Activated CD8-positive, alpha-beta memory T cell treated with anti-CD3 and anti-CD28 coated beads for 48 hours (primary cell): ENCODE measurements at places on chromosomes 3 and 15.

GRCh38 chr3:103614719-103615118 is 1179.9 kb downstream of the ZPLD1 start:
- no peak for DNase-seq

DNA sequence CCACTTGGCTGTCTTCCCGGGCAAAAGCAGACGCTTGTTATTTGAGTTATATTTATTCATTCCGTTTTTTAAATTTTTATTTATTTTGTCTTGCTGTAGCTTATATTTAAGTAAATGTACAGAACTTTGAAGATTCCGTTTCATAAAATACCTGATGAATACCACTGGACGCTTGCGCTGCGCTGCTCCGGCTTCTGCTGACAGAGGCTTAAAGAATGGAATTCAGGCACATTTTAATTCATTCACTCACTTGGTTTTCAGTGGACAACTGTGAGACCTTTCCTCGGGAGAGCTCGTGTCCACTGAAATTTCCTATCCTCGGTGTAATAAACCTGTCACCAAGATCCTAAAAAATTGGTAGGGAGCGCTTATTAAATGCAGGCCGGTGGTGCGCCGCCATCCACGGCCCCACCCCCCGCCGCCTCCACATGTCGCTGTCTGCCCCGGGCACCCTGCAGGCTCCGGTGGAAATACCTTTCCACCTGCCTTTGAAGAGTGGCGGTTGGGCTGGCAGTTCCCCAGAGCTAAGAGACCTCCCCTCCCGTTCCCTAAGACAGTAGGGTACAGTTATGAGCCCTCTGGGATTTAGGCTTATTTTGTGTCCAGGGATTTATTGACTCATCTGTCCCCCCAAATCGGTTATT is 62.5 kb upstream of the UBE2E1 start:
- no peak for DNase-seq

- no peak for DNase-seq
Observed at GRCh38 chr3:19331931-19332330, 183.6 kb downstream of the KCNH8 start.

GRCh38 chr3:10367506-10367905 is 46.6 kb upstream of the SEC13 start:
- no peak for DNase-seq

- DNase-seq: no peak
Observed at GRCh38 chr3:128854475-128854874, 24.9 kb upstream of the ACAD9 start.

- no peak for DNase-seq
Observed at GRCh38 chr3:159763602-159764489, 224.8 kb upstream of the IL12A start.

DNA sequence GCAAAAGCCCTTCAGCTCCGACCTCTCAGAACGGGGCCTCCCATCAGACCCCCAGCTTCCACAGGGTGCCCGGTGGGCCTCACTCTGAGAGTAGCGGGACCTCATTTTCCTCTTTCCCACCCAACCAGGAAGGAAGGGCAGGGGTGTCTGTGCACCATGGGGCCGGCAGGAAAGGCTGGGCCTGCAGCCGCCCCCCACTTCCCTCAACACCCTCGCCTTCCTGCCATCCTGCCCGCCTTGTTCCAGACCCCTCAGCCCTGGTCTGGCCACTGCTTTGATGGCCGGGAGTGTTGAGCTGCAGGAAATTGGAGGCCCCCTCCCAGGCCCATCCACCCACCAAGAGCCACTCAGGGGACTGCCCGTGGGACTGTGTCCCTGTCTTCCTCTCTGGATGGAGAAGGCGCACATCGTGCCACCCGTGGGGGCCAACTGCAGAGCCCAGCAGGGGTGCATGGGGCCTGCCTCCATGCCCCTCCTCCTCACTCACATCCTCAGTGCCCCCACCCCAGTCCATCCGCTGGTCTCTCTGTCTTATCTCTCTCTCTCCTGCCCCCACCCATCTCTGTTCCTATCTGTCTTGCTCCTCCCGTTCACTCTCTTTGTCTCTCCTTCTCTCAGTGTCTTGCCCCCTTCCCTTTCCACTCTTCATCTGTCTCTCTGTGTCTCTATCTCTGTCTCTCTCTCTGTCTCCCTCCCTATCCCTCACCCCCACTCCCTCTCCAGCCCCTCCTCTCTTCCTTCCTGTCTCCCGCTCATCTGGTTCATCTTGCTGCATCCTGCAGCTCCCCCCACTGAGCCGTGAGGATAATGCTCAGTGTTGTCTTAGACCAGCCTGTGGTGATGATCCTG is 1.8 kb upstream of the PLXND1 start:
- no peak for DNase-seq

- no peak for DNase-seq
Observed at GRCh38 chr3:143825513-143825912, 22.8 kb downstream of the SLC9A9 start.

DNA sequence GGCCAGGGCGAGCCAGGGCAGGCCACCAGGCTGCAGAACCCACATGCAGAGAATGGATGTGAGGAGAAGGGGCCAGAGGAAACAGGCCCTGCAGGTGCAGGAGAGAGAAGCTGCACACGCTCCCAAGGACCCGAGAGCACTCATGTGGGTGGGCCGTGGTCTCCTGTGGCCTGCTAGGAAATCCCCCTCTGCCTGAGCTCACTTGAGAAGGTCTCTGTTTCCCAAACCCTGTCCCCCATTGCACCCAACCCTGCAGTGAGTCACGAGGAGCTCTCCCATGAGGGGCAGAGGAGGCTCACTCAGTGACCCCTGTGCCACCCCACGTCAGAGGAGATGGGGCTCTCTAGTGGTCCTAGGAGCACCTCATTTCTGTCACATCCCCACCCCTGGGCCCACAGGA is 111.1 kb downstream of the KLF13 start:
- no peak for DNase-seq

DNA sequence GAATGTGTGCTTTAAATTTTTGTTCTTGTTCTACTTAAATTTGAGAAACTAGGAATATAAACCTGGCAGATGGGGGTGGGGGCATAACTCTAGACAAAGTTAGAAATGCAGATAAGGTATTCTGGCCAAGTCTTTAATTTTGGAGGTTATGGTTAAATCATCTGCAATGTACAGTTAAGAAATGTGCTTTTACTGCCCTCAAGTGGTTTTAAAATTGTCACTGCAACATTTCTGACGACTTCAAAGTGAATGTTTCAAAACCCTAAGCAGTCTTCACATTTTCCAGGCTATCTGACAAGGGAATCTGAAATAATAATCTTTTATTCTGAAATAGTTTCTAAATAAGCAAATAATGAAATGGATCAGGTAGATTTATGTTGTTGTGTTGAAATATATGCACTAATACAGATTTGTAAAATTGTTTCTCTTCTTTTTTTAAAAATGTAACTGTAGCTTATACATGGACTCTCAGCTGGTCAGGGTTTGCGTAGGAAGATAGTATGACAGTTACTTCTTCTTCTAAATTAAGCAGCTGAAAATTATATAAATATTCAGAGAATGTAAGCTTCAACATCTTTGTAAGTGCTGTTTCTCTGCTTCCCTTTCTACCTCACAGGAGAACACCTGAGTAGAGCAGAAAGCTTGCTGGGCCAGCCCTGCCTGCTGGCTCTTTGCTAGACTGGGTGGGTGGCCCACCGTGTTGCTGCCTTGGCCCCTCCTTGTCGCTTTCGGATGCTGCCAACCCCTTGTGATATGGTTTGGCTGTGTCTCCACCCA is 45.0 kb downstream of the SUCNR1 start:
- DNase-seq: no peak

- no peak for DNase-seq
Observed at GRCh38 chr15:80601256-80601655, 93.9 kb upstream of the ABHD17C start.

DNA sequence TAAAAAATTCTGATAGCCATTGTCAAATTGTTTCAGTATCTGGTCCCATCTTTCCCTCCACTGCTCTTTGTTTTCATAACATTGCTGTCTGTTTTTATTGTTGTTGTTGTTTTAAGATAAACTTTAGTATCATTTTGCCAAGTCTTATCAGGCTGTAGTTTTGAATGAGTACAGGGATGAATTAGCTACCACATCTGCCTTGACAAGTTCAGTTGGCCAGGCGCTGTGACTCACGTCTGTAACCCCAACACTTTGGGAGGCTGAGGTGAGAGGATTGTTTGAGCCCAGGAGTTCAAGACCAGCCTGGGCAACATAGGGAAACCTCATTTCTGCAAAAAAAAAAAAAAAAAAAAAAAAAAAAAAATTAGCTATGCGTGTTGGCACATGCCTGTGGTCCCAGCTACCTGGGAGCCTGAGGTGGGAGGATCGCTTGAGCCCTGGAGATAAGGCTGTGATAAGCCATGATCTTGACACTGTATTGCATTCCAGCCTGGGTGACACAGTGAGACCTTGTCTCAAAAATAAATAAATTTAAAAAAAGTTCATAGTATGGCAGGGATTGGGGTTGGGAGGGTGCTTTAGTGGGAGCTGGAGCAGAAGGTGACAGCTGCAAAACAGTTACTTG is 8.3 kb upstream of the ANKDD1A start:
- no peak for DNase-seq

DNA sequence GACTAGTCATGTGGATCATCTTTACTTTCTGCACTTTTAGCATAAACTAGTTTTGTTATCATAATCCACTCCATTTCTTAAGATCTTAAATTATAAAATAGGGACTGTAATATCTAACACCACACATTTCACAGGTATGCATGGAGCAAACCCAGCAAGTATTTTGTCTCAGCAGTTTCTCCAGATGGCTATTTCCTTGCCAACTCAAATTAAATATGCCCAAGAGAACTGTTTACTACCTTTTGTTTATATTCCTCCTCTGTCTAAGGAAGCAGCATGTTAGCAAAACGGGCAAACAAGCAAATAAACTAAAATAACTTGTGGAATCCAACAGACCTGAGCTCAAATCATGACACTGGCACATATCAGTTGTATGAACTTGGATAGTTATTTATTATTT is 379.8 kb downstream of the LSAMP start:
- DNase-seq: no peak

DNA sequence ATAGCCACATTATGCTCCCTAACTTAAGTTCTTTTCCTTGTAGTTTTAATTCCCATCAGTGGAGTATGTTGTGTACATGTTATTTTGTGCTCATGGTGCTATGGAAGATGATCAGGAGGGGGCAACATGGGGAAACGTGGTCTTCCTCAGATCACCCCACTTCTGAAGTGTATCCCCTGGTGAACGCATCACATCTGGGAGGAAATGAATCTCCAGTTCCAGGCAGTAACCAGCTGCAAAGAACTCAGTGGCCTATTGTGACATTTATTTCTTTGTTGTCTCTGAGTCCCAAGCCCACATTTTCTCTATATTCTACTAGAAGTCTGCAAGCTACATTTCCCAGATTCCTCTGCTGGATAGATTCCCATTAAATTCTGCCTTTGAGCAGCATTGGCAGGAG is 217.0 kb downstream of the SATB1 start:
- DNase-seq: no peak

DNA sequence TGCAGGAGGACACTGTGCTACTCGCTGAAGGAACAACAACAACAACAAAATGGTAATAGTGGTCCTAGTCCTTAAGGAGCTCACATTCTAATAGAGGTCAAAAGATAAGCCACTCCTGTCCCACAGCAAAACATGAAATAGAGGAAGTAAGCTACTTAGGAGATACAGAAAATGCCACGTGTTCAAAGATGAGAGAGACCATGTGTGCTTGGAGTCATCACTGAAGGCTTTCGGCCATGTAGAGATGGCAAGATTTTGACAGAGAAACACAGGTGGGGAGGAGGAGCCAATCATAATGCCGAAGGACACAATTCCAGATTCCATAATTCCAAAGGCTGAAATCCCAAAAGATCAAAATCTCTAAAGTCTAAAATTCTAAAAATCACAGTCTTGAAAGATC is 24.8 kb upstream of the RIOX2 start:
- DNase-seq: no peak

- no peak for DNase-seq
Observed at GRCh38 chr3:41522612-41523011, 323.3 kb downstream of the CTNNB1 start.

- no peak for DNase-seq
Observed at GRCh38 chr3:100902572-100902971, 90.6 kb downstream of the ABI3BP start.

DNA sequence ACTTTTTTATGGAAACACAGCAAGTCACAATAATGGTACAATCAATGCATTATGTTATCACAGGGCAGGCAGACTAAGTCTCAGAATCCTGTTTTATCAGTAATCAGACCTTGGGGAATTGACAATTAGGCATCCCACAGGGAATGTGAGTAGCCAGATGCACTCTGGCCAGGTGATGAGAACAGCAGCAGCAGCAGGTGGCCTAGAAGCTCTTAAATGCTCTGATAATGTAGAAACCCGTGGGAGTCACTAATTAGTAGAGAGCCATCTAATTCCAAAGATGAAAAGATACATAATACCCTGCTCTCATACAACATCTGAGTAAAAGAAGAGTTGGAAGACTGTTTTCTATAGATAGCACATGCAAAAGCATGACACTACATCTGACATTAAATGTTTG is 12.6 kb downstream of the CEP152 start:
- no peak for DNase-seq
